ENCODE measurements at places on chromosomes 11 and 22. TPM values are rescaled to one million over a fixed set of nuclear protein-coding genes. Genes with fewer than 3 reads are reported as not detected.

EFCAB6 gene
- 0.92 TPM for total RNA-seq

GRAP2 gene
- 31.0 TPM for total RNA-seq

LRFN4 gene
- 3.3 TPM for total RNA-seq

DNA sequence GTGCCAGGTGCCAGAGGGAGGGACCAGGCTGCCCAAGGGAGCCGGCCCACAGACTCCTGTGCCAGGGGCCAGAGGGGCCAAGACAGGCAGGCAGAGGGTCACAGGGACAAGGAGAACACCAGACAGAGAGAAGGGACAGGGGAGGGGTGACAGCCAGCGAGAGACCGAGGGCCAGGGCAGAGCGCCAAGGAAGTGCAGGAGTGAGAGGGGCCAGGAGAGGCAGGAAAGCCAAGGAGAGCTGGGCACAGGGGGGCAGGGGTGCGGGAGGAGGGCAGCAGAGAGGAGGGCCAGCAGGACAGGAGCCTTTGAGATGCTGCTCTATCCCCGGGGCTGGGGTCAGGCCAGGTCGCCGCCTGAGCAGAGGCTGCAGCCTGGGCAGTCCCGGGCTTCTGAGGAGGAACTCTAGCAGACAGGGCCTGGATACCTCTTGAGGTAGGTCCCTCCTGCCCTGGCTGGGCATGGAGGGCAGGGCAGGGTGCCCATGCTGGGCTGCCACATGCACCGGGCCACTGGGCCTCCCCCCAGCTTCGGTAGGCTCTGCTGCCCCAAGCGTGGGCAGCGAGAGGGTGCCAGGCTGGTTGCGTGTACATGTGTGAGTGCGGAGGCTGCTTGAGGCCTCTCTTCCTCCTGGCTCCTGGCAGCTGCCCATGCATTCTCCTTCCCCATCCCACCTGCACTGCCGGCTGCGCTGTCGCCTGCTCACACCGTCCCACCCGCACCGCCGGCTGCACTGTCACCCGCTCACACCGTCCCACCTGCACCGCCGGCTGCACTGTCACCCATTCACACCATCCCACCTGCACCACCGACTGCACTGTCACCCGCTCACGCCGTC is 12.2 kb downstream of the LSP1 start:
- peaks cover 51% of the 10 kb centered on the region for H3K36me3 ChIP-seq
- H3K4me3 ChIP-seq: no peak overlapping the region
- peaks cover 37% of the 10 kb centered on the region for H3K4me1 ChIP-seq

DNA sequence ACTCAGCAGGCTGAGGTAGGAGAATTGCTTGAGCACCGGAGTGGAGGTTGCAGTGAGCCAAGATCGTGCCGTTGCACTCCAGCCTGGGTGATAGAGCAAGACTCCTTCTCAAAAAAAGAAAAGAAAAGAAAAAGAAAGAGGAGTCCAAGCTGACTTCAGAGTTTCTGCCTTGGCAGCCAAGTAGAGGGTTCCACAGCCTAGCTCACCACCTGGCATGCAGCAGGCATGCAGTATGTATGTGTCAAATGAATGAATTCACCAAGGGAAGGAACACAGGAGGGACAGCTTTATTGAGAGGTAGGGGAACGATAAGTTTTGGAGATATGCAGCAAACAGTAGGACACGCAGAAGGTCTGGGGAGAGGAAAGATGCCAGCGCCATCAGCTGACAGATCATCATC is 230.4 kb downstream of the BUD13 start:
- H3K27ac ChIP-seq: no peak overlapping the region
- peaks cover 10% of the 10 kb centered on the region for H3K27me3 ChIP-seq
- H3K4me3 ChIP-seq: no peak overlapping the region
- no peaks in the 10 kb centered on the region for H3K4me1 ChIP-seq
- no peak for DNase-seq
- no peaks in the 10 kb centered on the region for H3K36me3 ChIP-seq

- no peak overlapping the region for H3K27ac ChIP-seq
- H3K27me3 ChIP-seq: no peaks in the 10 kb centered on the region
- H3K36me3 ChIP-seq: no peaks in the 10 kb centered on the region
- H3K4me1 ChIP-seq: peaks cover 7% of the 10 kb centered on the region
- DNase-seq: no peak
These were observed 2.7 kb downstream of the MAJIN start for GRCh38 chr11:64969209-64969608.

GRCh38 chr22:38704654-38705234 is 1.0 kb upstream of the GTPBP1 start:
- H3K36me3 ChIP-seq: no peaks in the 10 kb centered on the region
- peaks cover 61% of the 10 kb centered on the region for H3K4me1 ChIP-seq
- H3K27ac ChIP-seq: peak overlapping the region; percentile 78
- DNase-seq: no peak
- H3K27me3 ChIP-seq: no peaks in the 10 kb centered on the region

GRCh38 chr11:129574431-129574830 is 198.8 kb downstream of the BARX2 start:
- no peak overlapping the region for H3K4me3 ChIP-seq

- H3K4me3 ChIP-seq: no peak overlapping the region
- no peaks in the 10 kb centered on the region for H3K36me3 ChIP-seq
- H3K27ac ChIP-seq: no peak overlapping the region
- no peaks in the 10 kb centered on the region for H3K4me1 ChIP-seq
- DNase-seq: no peak
These were observed 812.9 kb downstream of the JRKL start for GRCh38 chr11:97202613-97203292.

- no peak overlapping the region for H3K4me3 ChIP-seq
- DNase-seq: no peak
- H3K36me3 ChIP-seq: no peaks in the 10 kb centered on the region
- no peak overlapping the region for H3K27ac ChIP-seq
- no peaks in the 10 kb centered on the region for H3K4me1 ChIP-seq
These were observed 717.8 kb downstream of the JRKL start for GRCh38 chr11:97107604-97108003.

DNA sequence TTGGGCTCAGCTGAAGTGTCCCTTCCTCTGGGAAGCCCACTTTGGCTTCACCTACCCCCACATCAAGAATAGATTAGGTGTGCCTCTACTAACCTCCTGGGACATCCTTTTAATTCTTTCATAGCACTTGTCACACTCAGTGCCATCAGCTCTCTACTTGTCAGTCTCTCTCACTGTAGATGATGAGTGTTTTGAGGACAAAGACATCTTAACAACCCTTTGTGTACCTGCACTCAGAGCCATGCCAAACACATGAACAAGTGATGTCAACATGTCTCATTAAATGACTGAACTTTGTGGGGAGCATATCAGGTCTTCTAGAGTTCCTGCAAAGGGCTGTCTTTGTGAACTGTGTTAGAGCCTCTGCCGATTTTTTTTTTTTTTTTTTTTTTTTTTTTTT is 87.0 kb upstream of the AMOTL1 start:
- no peak for DNase-seq
- no peak overlapping the region for H3K27ac ChIP-seq
- H3K27me3 ChIP-seq: no peaks in the 10 kb centered on the region
- H3K36me3 ChIP-seq: no peaks in the 10 kb centered on the region
- H3K4me3 ChIP-seq: no peak overlapping the region

DNA sequence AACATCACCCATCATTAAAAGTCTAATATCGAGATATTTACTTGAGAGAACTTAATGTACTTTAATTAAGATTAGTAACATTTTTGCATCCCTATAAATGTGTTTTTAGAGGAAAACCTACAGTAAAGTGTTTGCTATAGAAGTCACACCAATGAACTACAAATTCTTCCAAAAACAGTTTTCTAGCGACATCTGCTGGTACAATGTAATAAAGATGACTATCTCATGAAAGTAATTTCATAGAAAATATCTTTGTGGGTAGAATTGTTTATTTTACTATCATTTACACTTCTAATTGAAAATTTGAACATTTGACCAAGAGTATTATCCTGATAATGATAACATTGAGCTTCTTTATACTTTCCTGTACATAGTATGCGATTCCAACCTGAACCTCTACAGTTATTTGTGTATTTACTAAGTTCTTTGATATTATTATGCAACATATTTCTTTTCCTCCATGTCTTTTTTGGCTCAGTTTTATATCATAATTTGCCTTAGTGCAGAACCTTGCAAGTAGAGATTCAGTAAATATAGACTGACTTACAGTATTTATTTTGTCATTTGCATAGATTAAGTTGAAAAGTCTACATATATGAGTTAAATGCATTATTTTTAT is 252.7 kb downstream of the TMEM135 start:
- H3K4me3 ChIP-seq: no peak overlapping the region
- DNase-seq: no peak
- no peaks in the 10 kb centered on the region for H3K27me3 ChIP-seq
- no peaks in the 10 kb centered on the region for H3K4me1 ChIP-seq

DNA sequence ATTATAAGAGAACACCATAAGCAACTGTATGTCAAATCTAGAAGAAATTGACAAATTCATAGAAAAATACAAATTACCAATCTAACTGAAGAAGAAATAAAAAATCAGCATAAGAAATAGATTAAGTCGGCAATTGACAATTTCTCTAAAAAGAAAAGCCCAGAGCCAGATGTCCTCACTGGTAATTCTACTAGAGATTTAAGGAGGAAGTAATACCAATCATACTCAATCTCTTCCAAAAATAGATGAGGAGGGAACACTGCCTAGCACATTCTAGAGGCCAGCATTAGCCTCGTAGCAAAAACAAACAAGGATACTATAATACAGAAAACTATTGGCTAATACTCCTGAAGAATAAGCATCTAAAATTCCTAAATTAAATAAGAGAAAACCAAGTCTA is 40.4 kb upstream of the IGLL5 start:
- no peak for DNase-seq
- H3K27me3 ChIP-seq: no peaks in the 10 kb centered on the region
- no peak overlapping the region for H3K27ac ChIP-seq
- no peak overlapping the region for H3K4me3 ChIP-seq

GRCh38 chr11:74633406-74634393 is 41.3 kb downstream of the POLD3 start:
- no peaks in the 10 kb centered on the region for H3K4me1 ChIP-seq
- DNase-seq: no peak
- no peaks in the 10 kb centered on the region for H3K27me3 ChIP-seq
- no peak overlapping the region for H3K27ac ChIP-seq
- no peak overlapping the region for H3K4me3 ChIP-seq
